ENCODE measurements at places on chromosomes 6 and 20.

GRCh38 chr6:29651413-29652197 is 5.3 kb upstream of the MOG start:
- DNase-seq: peak; percentile 56

GRCh38 chr6:166418691-166419143 is 36.0 kb upstream of the MPC1 start:
- no peak for DNase-seq

DNA sequence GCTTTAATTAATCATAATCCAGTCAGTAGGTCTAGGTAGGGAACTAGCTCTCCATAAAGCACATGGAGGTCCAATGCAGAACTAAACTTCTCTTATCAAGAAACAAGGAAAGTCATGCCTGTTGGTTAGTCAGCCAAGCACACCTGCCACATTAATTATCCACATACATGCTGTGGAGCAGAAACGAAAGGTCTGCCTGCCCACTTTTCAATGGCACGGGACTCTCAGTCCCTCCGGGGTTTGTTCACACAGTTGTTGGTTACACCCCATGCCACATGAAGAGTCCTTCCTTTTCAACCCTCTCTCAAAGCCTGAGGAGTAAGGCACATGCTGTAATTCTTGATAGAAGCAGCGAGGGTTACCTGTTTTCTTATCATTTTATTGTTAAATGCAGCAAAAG is 1096.4 kb upstream of the MAP3K7 start:
- DNase-seq: no peak

- DNase-seq: no peak
Measured at GRCh38 chr6:53584726-53585125, 39.8 kb upstream of the GCLC start.

DNA sequence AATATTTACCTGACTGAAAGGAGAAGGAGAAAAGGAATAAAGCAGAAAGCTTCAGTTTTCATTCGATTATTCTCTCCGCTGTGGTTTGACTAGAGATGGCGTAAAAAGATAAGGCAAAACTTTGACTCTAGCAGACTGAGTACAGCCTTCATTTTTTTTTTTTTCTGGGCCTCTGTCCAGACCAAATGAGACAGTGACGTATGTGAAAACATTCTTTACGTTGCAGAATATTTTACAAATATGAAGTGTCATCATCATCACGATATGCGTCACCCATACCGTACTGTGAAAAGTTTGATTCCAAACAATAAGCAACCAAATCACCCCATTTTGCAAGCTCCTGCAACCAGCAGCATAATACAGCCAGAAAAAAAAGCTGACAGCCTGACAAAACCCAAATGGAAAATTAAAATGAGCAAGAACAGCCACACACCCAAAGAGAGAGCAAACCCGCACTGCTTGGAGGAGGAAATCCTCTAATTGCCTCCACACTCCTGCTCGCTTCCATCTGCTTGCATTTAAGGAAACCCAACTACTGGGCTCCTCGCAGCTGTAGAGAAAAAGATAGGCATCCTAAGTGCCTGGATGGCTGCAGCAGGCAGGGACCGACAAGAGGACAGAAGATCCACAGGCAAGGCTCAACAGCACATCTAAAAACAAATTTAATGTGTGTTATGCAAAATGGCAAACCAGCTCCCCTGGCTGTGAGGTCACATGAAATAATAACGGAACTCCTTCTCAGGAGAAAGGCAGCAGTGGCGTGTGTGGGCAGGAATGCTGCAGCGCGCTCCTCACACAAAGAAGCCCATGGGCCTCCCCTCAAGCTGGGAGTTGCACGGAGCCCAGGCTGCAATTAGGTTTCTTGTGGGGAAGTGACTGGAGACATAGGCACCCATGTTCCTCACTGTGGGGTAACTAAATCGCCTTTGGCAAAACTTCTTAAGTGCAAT is 113.1 kb downstream of the FYN start:
- DNase-seq: no peak

DNA sequence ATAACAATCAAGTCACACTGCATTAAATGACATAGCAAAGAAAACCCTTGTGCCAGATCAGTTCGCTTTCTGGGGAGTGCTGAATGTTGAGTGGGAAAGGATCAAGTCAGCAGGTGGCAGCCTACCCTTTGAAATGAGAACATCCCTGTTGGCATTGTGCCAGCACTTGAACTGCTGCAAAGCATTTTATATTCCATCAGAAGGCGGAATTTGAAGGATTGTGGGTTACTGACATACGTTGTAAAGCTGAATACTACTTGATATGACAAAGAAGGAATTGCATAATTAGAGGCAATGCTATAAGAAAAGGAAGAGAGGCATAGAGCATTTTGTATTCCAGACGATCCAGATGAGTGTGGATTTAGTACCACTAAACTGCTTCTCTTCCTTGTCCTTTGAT is 26.5 kb downstream of the BCKDHB start:
- no peak for DNase-seq

DNA sequence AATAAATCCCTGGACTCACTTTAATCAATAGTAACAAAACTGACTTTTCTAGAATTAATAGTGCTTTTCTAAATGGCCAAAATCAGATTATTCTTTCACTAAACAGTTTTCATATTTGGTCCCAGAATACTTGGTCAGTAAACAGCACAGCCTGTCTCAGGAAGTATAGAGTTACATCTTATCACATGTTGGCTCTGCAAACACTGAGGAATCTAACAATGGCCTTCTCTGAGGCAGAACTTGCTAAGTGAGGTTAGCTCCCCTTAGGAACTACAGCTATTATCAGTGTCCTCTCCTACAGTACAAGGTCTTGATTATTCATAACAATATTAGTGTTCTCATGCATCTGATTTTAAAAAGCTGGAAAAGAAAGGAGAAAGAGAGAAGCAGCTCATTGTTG is 1622.8 kb downstream of the HACE1 start:
- peak; percentile 2 for DNase-seq

GRCh38 chr6:15614277-15614676 is 48.6 kb downstream of the DTNBP1 start:
- no peak for DNase-seq

- no peak for DNase-seq
Measured at GRCh38 chr6:80547827-80548226, 441.4 kb downstream of the BCKDHB start.

DNA sequence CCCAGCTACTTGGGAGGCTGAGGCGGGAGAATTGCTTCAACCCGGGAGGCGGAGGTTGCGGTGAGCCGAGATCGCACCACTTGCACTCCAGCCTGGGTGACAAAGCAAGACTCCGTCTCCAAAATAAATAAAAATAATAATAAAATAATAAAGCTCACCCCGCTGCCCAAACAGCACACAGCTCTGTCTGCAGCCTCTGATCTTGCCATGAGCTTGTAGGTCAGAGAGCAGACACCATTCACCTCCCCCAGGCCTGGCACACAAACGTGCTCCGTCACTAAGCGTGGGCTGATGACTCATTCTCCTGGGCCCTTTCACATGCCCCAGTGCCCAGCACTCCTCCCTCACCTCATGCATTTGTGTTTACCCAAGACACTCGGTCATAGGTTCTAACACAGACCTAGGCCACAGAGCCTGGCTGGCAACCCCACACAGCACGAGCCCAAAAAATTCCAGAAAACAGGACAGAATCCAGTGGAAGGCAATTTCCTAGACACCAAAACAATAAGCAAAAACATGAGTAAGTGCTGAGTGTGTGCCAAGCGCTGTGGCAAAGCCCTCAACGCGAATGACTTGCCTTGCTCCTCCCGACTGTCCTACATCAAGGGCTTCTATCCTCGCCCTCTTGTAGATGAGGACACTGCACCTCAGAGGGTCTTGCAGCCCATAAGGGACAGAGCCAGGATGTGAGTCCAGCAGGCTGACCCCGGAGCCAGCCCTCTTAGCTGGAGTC is 18.0 kb downstream of the ATP9A start:
- peak; percentile 98 for DNase-seq

GRCh38 chr20:957544-957943 is 41.4 kb upstream of the ANGPT4 start:
- DNase-seq: no peak

DNA sequence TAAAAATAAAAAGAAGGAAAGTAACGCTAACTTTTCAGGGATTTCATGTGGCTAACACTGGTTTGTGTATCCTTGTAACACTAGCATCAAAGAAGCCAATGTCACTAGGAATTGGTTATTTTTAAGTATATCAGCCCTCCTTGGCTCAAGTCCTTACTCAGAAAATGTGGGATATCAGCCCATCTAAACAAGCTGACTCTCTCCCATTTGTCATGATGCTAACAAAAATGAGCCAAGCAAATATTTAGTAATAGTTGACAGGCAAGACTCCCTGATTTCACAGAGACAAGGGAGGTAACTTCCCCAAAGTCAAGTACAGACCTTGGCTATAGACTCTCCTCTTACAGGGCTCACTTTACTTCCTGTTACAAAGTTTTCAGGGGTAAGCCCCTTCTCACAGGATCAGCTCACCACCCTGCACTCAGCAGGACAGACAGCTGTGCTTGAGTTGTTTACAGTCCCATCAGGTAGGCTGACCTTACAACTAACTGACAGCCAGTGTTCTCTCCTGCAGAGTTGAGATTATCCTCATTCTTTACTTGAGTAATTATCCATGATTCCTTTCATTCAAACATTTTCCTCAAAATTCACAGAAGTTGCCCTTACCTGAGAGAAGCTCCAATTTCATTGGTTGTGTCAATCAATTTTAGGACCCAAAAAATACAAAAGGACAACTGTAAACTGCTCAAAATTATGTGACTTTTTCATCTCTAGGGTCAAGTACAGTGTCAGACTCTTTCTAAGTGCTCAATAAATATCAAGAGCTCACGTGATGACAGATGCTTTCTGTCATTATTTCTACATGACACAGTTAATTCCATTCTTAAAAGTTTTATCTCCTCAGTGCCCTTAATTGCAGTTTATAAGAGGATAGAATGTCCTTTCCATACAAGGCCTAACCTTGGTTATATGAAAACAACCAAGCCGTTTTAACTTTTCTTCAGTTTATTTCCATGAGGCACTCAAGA is 38.1 kb upstream of the BMP5 start:
- no peak for DNase-seq

DNA sequence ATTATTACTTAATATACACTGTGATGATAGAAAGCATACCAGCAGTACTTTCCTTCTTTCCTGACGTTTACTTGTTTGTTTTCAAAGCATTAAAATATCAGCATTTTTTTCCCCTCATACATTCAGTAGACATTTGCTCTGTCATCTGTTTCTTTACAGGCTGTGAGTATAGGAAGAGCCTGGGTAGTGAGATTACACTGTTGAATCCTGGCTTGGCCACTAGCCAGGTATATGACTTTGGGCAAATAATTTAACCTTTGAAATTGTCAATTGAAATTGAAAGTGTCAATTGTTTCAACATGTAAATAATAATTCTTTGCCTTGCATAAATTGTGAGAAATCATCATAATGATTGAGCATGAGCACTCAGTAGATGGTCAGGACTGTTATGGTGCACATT is 336.2 kb downstream of the CDKAL1 start:
- DNase-seq: no peak

DNA sequence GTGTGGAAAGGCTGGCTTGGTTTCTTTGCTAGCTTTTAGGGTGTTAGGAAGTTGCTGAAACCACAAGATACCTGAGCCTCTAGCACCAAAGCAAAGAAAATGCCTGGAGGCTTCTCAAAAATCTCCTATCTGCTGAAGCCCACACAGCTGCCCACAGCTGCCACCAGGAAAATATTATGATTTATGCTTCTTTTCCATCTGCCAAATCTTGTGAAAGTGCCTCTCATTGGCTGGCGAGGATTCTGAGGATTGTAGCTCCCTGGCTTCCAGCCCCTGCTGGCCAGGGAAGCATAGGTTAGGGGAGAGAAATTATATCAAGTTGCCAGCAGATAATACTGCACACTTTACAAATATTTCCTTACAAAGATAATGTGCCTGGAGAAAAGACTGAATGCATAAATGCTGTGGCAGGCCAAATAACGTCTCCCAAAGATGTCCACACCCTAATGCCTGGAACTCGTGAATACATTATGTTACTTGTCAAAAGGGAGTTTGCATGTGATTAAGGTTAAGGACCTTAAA is 98.4 kb downstream of the MRPL14 start:
- no peak for DNase-seq

GRCh38 chr6:159169557-159170332 is 545 bp downstream of the FNDC1 start:
- peak; percentile 41 for DNase-seq

DNA sequence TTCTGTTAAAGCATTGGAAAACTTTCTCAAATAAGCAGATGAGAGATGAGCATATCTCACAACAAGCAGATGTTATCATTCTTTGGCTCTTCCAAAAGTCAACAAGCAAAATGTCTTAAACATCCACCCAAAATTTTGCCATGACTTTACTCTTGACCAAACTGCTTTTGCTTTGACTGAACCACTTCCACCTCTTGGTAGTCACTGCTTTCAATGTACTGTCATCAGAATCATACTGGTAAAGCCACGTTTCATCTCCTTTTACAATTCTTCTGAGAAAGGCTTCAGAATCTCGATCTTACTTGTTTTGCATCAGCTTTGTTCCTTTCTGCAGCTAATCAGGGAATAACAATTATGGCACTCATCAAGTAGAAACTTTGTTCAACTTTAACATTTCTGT is 498.5 kb upstream of the GJE1 start:
- DNase-seq: no peak

- no peak for DNase-seq
Measured at GRCh38 chr6:8017276-8017701, 46.9 kb downstream of the BLOC1S5 start.

Measured in HTR-8/SVneo (cell line).